ENCODE measurements at places on chromosomes 13 and 19.

DNA sequence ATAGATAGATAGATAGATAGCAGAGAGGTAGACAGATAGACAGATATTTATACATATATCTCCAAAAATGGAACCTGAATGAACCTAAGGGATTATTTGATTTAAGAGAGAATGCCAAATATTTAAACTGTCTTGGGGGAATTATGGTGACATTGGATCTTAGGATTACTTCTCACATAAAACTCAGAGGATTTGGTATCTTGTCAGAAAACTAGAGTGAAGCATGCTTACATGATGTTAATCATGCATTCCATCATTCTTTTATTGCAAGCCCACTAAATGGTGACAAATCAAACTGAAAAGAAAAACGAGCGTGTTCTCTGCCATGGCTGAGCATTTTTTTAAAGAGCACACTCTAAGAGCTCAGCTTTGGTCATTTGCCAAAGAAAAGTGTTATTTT is 165.2 kb downstream of the PCDH9 start:
- no peak for DNase-seq

DNA sequence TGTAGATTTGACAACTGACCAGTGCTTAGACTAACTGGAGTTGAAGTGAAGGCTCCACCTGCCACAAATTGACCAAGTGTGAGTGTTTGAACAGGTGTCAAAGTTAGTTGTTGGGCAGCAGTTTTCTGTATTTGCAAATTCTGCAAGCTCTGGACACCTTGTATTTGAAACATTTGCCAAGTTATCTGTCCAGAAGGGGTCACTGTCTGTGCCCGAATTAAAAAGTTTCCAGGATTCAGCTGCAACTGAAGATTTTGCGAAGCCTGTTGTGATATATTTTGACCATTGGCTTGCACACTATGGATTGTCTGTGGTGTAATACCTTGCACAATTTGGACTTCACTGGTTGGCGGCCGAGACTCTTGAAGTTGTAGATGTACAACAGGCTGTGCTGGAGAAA is 1690.7 kb downstream of the SLITRK5 start:
- no peak for DNase-seq

DNA sequence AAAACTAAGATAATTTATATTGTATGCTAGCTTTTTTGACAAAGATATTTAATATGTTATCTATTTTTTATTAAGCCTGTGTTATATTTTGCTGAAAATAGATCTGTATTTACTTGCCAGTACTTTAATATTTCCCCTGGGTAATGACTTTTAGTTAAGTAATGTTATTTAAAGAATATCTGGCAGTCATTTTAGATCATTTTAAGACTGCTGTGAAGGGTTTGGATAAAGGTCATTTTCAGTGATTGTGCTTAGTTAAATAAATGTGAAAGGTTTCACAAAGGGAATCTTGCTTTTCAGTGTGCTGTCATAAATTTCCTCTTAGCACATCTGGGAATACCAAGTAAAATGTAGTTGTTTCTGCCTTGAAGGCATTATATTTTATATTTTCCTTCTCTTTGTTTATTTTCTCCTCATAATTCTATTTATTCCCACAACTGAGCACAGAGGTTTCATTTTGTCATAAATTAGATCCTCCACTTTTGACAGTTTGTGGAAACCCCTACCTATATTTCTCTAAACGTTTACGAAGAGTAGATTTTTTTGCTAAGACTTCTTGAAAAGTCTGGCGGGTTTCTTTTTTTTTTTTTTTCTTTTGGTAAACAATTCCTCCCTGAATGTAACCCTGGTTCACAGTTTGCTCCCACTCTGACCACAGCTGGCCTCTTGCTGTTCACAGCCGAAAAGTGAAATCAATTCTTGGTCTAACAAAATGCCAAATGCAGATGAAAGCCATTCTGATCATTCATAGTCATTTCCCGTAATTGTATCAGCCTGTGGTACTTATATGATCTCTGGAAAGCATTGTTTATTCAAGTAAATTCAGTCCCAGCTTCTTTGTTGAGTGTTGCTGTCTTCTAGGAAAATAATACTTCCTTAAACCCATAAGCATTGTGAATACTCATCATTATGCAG is 87.8 kb downstream of the MAB21L1 start:
- no peak for DNase-seq

DNA sequence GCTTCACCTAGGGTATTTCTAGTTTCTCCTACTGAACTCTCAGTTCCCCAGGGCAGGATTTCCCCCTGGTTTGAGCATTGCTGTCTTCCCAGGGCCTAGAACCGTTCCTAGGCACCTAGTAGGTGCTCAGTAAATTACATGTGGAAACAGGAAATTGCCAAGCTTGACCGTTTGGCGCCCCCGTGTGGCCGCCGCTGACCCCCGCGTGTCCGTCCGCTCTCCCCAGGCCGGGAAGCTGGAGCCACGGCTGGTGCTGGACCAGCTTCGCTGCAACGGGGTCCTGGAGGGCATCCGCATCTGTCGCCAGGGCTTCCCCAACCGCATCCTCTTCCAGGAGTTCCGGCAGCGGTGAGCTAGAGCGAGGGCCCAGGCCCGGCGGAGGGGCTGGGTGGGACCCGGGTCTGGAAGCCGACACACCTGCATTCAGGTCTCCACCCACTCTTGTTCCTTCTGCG is 55.5 kb downstream of the MYH14 start:
- no peak for DNase-seq

DNA sequence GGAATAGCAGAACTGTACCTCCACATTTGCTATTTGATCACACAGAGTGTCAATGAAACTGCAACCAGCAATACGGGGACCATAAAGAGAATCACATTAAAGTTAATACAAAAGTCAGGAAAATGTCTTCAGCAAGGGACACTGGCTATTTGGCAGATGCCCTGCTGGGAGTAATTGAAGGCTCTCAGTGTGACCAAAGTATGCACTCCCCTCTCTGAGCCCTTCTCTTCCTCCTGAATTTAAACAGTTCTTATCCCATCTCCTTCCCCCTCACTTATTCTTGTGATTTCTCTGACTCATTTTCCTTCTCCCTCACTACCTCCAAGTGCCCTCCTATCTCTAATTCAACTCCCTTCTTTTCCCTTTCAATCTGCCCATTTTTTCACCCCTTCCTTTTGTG is 117.7 kb downstream of the ENOX1 start:
- DNase-seq, result no peak

DNA sequence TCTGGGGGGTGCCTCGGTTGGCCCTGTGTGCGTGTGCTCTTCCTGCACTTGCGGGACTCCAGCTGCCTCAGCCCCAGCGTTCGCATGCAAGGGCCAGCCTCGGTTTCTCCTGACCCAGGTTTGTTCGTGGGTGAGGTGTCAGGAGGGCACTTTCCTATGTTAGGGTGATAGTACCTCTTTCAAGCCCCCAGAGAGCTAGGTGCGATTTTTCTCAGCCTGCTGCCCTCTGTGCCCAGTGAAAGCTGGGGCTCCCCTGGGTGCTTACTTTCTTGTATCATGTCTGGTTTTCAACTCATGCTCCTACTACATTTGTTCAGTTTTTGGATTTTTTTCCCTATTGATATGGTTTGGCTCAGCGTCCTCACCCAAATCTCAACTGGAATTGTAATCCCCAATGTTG is 289.2 kb downstream of the TEX29 start:
- no peak for DNase-seq

GRCh38 chr13:24086642-24087041 is 73.9 kb upstream of the SPATA13 start:
- no peak for DNase-seq

DNA sequence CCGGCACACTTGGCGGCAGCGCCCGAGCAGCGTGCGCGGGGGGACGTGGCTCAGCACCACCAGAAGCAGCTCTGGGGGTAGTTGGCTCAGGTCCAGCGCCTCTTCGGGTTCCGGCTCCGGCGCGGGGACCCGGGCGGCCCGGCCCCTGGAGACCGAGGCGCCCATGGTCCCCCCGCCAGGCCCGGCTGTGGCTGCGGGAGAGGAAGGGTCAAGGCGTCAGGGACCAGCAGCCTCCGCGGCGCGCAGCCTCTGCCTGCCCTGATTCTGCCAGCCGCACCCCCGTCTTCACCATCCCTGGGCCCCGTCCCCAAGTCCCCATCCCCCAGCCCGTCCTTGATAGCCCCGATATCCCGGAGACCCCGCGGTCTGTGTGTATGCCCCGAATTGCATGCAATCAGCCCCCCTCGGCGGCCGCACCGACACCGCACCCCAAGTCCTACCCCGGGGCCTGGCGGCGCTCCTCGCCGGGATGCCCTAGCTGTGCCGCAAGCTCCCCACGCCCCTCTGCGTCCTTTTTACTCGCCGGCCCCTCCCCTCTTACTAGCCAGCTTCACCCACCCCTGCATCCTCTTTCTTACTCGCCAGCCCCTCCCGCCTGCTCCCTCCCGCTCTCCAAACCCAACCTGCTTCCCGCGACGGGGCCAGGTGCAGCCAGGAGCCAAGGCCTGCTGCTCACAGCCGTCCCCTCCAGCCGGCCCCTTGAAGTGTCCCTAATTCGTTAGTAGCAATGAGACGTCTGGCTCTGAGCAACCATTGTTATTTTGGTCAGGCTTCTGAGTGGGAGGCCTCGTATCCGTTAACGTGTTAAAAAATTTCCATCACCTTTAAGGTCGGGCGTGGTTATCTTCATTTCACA is at the start of gene FBXO27:
Gene FBXO27, minus strand, starts transcription at position 487 of the 856 bp plus-strand sequence. Its CDS starts 322 bp downstream, at position 165.
- no peak for DNase-seq

DNA sequence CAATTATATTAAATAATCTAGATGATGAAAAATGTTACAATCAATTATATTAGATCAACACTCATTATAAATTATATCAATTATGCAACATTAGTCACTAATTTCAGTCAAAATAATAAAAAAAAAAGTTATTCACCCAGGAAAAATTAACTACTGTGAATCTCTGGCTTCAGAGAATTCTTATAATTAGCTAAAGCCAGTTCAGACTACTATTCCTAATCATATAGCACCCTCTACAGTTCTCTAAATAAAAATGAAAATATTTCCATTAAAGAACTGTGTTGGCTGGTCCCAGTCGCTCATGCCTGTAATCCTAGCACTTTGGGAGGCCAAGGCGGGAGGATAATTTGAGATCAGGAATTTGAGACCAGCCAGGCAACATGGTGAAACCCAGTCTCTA is 33.0 kb downstream of the XPO4 start:
- DNase-seq, result no peak

DNA sequence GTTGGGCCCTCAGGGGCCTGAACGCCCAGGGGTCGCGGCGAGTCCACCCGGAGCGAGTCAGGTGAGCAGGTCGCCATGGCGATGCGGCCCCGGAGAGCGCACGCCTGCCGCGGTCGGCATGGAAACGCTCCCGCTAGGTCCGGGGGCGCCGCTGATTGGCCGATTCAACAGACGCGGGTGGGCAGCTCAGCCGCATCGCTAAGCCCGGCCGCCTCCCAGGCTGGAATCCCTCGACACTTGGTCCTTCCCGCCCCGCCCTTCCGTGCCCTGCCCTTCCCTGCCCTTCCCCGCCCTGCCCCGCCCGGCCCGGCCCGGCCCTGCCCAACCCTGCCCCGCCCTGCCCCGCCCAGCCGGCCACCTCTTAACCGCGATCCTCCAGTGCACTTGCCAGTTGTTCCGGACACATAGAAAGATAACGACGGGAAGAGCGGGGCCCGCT is at the start of gene CCNA1:
Gene CCNA1, plus strand, starts transcription at position 390 of the 439 bp plus-strand sequence. CDS start 562 bp downstream, outside the sequence.
- DNase-seq, result no peak

DNA sequence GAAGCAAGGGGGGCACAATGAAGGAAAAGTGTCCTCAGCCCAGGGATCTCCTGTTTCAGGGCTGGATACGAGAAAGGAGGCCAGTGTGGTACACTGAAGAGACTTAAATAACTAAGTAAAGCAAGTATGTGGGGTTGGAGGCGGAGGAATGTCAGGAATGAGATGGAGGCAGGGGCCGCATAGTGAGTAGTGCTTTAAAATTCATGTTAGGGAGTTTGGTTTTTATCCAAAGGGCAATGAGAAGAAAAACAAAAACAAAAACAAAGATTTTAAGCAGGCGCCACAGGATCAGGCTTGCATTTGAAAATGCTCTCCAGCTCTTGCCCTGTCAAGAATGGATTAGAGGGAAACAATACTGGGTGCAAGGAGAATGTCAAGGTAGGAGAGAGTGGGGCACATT is 273.4 kb downstream of the DCLK1 start:
- no peak for DNase-seq

DNA sequence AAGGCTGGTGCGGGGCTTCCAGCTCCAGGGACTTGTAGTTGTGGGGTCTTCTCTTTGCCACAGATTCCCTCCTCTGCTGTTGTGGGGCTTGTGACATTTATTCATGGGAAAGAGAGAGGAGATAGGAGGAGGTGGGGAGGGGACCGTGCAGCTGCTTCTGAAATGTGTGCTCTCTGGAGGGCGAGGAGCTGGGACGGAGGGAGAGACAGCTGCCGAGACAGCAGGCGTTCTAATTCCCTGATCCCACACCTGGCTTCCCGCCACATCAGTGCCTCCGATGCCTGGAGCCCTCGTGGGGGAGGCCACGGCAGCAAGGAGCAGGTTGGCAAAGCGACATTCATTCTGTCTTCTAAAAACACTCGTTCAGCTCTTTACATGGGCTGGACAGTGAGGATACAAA is 164.4 kb downstream of the USP12 start:
- no peak for DNase-seq

DNA sequence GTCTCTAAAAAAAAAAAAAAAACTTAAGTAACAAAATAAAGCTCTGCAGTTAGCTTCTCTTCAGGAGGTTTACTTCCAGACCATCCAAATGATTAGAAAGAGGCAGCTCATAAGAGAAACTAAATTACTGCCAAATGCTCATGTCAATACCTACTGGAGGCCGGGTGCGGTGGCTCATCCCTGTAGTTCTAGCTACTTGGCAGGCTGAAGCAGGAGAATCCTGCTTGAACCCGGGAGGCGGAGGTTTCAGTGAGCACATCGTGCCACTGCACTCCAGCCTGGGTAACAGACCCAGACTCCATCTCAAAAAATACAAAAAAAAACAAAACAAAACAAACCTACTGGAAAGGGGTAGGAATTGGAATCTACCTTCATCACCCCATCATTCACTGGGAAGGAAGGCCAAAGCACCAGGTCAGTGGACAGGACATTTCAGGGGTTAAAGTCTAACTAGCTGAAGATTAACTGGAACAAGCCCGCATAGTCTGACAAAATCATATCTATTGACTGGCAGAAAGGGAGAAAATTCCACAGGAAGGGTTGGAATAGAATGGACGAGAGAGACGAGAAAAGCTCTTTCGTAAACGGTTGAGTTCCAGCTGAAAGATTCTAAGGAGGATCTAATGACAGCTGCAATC is 1.3 kb downstream of the ZFP14 start:
- DNase-seq, result no peak

- DNase-seq, result no peak
These were observed 128.6 kb upstream of the PEG3 start for GRCh38 chr19:56969156-56969555.

DNA sequence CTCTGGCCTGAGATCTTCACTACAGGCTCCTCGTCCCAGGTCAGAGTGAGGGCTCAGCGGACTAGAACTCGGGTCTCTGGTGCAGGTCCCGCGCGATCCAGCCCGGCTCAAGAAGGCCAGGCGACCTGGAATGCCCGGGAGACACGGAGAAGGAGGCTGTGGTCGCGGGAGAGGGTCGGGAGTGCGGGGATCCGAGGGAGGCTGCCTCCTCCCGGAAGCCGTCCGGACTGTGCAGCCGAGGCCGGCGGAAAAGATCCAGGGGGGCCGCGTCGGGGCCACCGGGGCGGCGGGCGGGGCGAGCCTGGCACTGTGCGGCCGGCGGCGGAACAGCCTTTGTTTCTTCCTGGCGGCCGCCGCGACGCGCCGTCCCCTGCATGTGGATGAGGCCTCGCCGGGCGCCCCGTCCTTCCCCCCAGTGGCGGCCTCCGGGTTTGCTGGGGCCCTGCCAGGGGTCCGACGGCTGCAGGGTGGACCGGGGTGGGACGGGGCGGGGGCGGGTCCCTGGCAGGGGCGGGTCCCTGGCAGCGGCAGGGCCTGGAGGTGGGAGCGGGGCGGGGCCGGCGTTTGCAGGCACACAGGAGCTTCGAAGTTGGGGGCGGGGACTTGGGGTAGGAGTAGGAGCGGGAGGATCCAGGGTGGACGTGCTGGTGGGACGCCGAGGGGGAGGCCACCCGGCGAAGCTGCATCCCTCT is 1.0 kb upstream of the SLC7A10 start:
- no peak for DNase-seq

Data from stimulated activated CD4-positive, alpha-beta T cell treated with anti-CD3 and anti-CD28 coated beads, Interleukin-1b, Interleukin-23, amount 100 ng/mL, for 24 hours (primary cell).